ENCODE measurements at places on chromosomes 4 and X.

- no peak for DNase-seq
These were observed 256.8 kb upstream of the VCX start for GRCh38 chrX:7586126-7586525.

DNA sequence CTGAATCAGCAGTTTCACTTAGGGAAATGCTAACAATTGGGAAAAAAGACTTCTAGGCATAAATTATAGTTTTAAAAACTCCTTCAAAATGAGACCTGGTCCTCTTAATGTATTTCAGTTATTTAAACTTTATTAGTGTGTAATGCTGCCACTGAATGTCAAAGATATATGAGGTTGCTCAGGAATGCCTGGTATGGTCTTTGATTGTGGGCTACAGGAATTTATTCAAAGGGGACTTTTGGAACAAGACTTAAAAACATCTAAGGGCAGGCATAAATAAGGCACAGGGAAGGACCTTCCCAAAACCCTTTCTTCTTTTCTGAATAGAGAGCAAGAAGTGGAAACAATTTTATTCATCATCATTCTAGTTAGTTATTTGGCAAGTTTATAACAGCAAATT lies 439.1 kb downstream of the TLL1 start:
- DNase-seq = no peak

GRCh38 chr4:185738038-185738552 lies 73.9 kb downstream of the SORBS2 start:
- DNase-seq = no peak

DNA sequence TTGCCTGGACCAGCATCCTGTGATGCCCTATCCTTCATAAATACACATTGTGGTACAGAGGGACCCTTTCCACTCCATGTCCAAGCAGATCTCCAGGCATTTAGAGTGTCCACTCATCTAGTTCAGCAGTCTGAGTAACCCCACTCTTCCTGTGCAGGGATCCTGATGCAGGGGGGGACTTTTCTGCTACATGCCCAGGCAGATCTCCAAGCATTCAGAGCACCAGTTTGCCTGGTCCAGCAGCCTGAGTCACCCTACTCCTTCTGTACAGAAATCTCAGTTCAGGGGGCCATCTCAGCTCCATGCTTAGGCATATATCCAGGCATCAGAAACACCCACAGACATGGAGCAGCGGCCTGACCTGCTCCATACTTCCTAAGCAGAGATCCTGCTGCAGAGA lies 1089.8 kb downstream of the FAT4 start:
- no peak for DNase-seq

- no peak for DNase-seq
These were observed 389.4 kb downstream of the GALNTL6 start for GRCh38 chr4:172202480-172203076.

DNA sequence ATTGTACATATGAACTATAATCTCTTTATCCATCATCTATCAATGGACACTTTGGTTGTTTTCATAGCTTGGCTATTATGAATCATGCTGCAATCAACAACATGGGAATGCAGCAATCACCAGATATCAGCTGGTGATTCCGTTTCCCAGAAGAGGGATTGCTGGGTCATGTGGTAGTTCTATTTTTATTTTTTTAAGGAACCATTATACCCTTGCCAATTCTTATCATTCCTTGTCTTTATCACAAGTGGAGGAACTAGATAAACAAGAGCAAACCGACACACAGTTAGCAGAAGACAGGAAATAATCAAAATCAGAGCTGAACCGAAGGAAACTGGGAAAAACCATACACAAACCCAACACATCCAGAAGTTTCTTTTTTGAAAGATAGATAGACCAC lies 14.5 kb upstream of the LNX1 start:
- DNase-seq = no peak

GRCh38 chrX:95974096-95974470 lies 710.6 kb upstream of the DIAPH2 start:
- no peak for DNase-seq

- no peak for DNase-seq
These were observed 61.8 kb downstream of the CLNK start for GRCh38 chr4:10622728-10623127.

- DNase-seq = no peak
These were observed 37.4 kb downstream of the NFXL1 start for GRCh38 chr4:47876784-47877546.

- no peak for DNase-seq
These were observed 107.9 kb downstream of the GPR143 start for GRCh38 chrX:9657590-9658256.

DNA sequence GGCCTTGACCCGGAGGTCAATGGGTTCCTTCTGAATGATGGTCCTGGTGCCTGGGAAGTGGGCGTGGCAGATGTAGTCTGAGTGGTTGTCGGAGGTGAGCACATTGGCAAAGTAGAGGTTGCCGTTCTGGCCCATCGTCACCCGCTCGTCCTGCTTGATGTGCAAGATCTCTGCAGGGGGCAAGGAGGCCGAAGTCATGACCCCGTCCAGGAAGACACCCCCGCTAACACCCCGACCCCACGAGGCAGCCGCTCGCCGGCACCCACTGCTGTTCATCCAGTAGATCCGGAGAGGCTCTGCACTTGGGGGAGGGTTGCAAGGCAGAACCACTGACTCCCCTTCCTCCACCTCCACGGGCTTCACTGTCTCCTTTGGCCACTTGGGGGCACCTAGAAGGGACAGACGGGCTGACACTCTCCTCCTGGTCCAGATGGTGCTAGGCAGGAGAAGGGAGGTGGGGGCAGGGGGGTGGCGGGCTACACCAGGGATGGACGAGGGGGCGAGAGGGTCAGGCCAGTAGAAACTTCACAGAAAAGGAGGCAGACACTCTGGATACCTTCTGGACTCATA lies 15.1 kb downstream of the L1CAM start:
- DNase-seq = no peak

DNA sequence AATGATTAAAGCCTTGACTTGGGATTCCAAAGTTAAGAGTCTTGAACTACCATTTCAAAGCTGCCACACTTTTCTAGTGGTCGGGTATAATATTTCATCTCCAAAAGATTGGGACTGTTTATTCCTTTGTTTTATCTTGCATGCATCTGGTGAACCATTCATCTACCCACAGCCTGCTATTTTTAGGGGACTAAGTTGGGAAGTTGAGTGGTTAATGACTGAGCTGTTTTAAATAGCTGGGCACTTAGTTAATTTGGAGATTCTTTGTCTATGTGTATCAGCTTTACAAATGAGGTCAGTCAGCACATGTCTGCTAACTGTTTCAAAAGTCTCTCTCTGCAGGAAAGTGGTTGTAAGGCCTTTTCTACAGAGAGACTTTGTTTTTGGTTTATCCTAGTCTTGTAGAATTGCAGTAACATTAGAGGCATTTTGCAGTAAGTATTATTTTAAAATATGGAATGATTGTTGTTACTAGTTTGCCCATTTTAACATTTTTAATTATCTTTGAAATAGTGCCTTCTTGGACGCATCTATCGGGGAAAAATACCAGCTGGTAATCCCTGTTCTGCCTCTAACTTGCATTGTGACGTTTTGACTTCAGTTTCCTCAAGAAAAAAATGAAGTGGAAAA lies 8.2 kb downstream of the BMP2K start:
- no peak for DNase-seq

DNA sequence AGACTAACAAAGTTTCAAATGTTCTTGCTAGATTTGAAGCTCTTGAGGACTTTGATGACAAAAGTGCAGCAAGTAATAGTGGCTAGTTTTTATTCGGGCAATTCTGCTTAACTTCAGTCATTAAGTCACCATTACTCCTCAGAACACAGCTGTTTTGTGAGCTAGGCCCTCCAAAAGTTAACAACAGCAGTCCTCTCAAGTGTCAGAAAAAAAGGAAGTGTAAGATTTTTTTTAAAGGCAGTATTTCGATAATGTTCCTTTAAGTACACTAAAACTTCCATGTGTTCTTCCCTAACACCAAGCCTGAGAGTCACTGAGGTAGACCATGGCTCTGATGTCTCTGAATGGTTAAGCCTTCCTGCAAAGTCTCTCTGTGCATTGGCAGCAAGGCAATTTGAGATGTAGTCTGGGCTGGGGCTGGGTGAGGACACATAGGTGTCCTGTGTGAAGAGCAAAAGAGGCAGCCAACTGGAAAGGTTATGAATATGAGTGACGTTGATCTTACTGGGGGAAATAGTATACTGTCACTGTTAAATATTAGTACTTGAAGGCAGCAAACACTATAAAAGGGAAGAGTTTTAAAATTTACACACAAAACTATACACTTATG lies 174.0 kb upstream of the MAP3K15 start:
- no peak for DNase-seq

GRCh38 chr4:40937140-40937725 lies 187.5 kb downstream of the NSUN7 start:
- DNase-seq = no peak

DNA sequence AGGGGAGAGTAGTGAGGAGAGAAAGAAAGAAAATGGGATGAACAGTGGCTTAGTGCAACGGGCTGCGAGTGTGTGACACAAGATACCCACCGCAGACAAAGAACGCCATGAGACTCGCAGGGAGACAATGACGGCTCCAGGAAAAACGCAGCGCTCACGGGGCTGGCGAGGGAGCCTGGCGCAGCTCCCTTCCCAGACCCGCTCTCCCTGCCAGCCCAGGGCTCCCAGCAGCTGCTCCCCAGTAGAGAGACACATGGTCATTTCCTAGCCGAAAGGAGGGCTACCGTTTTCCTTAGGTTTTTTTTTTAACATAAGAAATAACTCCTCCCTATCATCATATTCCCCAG lies 149.5 kb downstream of the MAML3 start:
- no peak for DNase-seq

DNA sequence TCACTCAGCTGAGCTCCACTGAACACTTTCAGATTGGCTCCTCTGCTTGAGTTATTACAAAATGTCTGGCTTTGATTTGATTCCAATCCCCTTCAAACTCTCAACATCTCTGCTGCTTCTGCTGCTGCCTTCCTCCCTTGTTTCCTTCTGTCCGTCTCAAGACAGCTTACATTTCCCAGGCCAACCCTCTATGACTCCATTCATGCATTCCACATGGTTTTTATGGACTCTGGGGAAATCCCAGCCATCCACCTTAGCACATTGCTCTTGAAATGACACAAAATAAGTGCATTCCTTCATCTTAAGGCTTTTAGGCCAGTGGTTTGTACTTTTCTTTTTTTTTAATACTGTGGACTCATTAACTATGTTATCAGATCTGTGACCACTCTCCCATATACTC lies 68.5 kb upstream of the TMEM164 start:
- DNase-seq = no peak
